ENCODE measurements at places on chromosomes 3 and 15. TPM values are rescaled to one million over a fixed set of nuclear protein-coding genes. Genes with fewer than 3 reads are reported as not detected.

GRCh38 chr15:25410649-25411048 lies 28.2 kb downstream of the UBE3A start:
- DNase-seq, result no peak

GRCh38 chr15:57216288-57216687 lies 160.0 kb upstream of the CGNL1 start:
- no peak for DNase-seq

Gene COL8A1
- 16.7 TPM for total RNA-seq

Gene PRRT3
- 1.4 TPM for total RNA-seq

Gene OR4F15
- total RNA-seq, result not detected
